Fibroblast of skin of left quadriceps (primary cell): ENCODE measurements at places on chromosomes 1 and 21.
A peak's percentile ranks its signal among the peaks of the same experiment; 100 is the strongest.

GRCh38 chr1:151868486-151868885 is 15.0 kb upstream of the THEM5 start:
- no peak for DNase-seq

DNA sequence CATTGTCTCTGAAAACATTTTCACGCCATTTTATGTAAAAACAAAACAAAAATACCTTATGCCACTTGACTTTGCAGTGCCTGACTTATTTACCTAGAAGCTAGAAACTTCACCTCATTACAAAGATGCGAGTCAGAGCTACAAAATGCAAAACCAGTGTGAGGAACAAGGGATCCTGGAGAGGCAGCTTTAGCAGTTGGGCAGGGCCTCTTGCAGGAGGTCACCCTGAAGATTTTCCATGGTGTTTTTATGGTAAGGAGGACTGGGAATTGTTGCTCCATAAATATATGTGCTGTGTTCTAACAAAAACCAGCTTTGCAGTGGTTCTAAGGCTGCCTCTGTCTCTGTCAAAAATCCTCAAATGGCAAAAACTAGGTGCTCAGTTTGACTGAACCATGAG is 36.4 kb upstream of the TARBP1 start:
- no peak for DNase-seq

GRCh38 chr1:4000811-4001251 is 100.8 kb upstream of the C1orf174 start:
- DNase-seq, result no peak

DNA sequence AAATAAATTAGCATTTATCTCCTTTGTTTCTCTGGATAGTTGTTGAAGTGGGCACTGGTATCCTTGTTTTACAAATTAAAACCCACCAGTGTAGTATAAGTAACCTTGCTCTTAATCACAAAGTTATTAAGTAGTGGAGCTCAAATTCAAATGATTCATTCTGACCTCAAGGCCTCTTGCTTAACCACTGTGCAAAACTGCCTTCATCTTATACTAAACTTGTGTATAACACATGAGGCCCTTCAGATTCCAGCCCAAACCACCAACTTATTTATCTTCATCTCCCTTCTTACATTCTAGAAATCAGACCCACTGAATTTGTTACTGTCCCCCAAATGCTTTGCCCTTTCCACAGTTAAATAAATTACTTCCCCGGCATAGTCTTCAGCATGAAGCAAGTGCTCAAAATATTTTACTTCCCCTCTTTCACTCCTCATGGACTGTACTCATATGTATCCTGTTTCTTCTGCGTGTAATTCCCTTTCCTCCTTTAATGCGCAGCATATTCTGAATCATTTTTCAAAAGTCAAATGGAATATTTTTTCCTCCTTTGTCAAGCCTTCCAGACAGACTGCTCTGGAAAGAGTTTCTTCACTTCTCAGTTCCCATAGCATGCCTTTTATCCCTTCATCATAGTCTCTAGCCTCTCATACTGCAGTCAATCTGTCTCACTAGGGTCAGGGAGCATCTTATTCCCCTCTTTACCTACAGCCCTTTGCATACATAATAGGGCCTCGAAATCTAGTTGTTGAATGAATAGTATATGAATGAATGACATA is 19.0 kb upstream of the DNASE2B start:
- peak; percentile 61 for DNase-seq

- no peak for DNase-seq
Measured at GRCh38 chr21:15894596-15894995, 164.8 kb downstream of the USP25 start.

GRCh38 chr1:226603858-226604559 is 55.4 kb downstream of the STUM start:
- no peak for DNase-seq

GRCh38 chr1:226210571-226211176 is 12.8 kb upstream of the MIXL1 start:
- no peak for DNase-seq

- no peak for DNase-seq
Measured at GRCh38 chr1:27879374-27880082, 7.2 kb downstream of the THEMIS2 start.

- no peak for DNase-seq
Measured at GRCh38 chr1:18929686-18930085, 26.8 kb downstream of the IFFO2 start.

- no peak for DNase-seq
Measured at GRCh38 chr1:40857737-40858136, 4.4 kb downstream of the CITED4 start.

GRCh38 chr1:11331036-11331944 is 58.3 kb downstream of the UBIAD1 start:
- no peak for DNase-seq

- no peak for DNase-seq
Measured at GRCh38 chr1:119593805-119594204, 54.3 kb downstream of the ZNF697 start.

DNA sequence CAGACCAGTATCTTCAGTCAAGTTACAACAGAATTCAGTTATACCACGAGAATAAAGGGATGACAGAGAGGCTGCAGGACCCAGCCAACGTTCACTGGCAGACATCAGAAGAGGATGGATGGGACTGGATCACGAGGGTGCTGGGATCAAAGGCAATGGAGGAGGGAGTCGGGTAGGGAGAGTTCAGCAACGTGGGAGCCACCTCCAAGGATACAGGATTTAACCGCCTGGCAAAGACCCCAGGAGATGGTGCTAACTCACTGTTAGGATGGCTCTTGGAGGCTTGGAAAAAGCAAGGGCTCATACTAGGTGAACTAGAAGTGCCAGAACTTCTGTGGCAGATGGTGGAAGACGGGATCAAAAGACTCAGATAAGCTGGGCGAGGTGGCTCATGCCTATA is 99.1 kb upstream of the DISP3 start:
- DNase-seq, result no peak

DNA sequence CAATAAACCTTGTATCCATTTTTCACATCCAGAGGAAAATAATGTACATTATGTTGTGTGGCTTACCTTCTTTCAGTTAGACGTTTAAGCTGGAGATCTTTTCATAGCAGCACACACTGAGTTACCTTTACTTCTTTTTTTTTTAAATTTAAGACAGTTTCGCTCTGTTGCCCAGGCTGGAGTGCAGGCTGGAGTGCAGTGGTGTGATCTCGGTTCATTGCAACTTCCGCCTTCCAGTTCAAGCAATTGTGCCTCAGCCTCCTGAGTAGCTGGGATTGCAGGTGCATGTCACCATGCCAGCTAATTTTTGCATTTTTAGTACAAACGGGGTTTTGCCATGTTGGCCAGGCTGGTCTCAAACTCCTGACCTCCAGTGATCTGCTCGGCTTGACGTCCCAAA is 7.4 kb upstream of the CAMTA1 start:
- DNase-seq, result no peak

DNA sequence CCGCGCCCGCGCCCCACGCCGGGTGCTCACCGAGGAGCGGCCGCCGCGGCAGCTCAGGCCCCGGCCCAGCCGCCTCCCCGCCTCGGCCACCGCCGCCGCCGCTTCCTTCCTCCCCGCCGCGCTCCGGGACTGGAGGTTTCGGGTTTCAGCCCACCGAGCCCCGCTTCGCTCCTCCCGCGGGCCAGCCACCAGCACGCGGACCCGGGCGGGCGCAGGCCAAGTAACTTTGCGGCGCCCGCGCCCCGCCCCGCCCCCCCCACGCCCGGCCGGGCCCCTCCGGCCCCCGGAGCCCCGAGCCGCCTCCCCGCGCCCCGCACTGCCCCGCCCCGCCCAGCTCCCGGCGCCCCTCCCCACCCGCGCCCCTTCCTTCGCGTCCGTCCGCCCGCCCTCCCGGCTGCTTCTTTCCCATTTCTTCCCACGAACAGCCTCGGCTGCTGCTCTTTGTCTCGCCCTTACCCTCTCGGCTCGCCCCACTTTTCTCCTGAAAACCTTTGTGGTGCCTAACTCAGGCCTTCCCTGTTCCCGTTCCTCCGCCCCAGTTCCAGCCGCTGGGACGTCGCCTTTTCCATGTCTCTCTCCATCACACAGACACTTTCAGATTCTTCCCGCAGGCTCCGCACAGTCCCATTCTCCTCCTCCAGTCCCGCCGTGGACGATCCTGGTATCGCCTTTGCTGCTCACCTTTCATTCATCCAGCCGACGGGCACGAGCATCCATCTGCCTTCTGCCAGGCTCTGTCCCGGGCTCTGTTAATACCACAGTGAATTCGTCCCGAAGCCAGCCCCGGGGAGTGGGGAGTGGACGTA is at the start of gene GPR161:
Gene GPR161, minus strand, starts transcription at position 222 of the 806 bp plus-strand sequence. CDS start 32,080 bp downstream, outside the sequence.
- DNase-seq, result peak; percentile 22

GRCh38 chr1:108880850-108881249 is 4.1 kb downstream of the GPSM2 start:
- no peak for DNase-seq

GRCh38 chr21:37742532-37742931 is 173.7 kb downstream of the KCNJ6 start:
- DNase-seq, result no peak

DNA sequence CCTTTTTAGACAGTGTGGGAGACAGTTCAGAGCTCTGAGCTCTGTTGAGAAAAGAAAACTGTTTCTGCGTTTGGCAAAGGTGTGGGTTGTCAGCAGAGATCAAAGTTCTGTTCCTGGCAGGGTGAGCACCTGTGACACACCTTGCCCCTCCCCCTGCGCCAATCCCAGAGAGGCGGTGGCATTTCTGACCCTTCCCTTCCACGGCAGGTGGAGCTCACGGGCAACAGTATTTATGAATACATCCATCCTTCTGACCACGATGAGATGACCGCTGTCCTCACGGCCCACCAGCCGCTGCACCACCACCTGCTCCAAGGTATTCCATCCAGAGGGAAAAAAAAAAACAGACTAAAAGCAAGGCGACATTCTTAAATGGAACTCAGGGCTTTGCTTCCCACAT is 20.7 kb downstream of the SIM2 start:
- DNase-seq, result no peak

GRCh38 chr1:88698764-88699163 is 14.7 kb downstream of the PKN2 start:
- DNase-seq, result no peak

GRCh38 chr1:202362212-202362611 is 13.7 kb downstream of the PPP1R12B start:
- no peak for DNase-seq

DNA sequence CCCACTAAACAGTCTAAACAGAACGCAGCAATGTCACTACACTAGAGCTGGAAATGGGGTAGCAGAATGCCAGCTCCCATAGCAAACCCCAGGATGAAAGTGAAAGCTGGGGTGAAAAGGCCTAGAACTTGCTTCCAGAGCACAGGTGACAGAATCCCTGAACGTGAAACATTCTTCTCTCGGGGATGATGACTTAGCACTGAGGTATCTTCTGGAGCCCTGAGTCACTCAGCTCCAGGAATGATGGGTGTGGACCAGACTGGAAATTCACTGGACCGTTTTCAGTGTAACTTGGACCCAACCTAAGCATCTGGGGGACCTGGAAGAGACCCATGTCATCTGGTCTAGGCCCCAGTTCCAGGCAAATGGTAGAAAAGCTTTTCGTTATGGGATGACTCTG is 108.9 kb downstream of the CDC7 start:
- DNase-seq, result peak; percentile 36

DNA sequence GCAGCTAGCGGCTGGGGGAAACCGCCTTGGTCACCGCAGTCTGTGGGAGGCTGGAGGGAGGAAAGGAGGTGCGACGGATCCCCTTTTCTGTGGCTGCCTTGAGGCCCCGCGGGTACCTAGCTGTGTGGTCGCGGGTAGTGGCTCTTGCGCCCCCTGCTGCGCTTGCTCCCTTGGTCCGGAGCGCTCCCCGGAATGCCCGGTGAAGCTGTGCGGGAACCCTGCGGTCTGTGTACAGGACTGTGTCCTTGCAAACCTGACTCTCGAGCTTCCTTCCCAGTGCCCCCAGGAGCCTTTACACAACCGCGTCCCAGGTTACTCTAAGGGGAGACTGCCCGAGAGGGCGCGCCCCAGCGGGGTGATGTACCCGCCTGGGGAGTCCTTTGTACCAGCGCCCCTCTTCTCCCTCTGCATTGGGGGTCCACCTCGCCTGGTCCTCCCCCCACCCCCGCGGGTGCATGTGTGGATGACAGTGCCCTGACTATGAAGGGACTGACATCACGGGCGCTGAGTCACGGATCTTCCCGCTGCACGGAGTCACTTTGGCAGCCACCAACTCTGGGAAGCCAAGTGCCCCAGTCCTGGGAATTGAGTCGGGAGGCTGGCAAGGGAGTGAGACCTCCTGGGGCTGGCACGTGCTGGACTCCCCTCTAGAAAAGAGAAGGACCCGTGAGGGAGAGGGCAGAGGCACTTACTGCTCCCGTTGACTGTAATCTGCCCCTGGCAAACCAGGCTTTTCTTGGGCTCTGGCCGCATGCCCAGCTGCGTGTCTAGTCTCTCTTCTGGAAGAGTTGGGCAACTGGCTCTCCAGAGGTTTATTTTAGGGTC is 816 bp downstream of the IL6R start:
- no peak for DNase-seq

GRCh38 chr1:162218975-162219374 is 149.5 kb downstream of the NOS1AP start:
- no peak for DNase-seq

- DNase-seq, result no peak
Measured at GRCh38 chr1:3992103-3992556, 92.1 kb upstream of the C1orf174 start.

DNA sequence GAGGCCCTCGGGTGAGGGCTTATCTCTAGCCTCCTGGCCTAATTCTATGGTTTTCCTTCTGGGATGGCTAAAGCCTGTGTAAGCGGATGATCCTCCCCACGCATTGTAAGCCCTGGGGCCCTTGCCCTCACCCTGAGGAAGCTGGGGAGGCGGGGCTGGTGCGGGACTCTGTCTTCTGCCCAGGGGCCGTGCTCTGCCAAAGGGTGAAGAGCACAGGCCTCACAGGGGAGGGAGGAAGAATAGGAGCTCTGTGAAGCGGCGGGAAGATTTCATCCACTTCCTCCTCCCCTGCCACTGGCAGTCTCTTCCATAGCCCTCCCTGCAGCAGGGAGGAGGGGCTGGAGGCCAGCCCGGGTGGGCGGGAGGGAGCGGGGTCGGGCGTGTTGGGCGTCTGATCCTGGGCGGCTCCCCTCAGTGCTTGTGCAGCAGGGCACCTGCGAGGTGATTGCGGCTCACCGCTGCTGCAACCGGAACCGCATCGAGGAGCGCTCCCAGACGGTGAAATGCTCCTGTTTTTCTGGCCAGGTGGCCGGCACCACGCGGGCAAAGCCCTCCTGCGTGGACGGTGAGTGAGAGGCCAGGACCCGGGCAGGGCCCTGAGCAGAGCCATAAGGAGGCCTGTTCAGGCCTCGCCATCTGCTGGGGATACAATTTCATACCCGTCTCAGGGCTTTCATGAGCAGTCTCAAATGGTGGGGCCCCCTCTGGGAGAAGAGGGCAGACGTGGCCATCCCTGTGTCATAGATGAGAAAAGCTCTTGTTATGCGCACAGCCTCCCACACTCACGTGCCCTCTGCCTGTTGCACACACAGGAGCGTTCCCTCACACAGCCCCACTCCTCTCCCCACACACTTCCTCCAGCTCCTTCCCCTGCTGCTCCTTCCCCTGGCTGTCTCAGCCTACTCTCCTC is 7.7 kb upstream of the PPM1J start:
- no peak for DNase-seq

DNA sequence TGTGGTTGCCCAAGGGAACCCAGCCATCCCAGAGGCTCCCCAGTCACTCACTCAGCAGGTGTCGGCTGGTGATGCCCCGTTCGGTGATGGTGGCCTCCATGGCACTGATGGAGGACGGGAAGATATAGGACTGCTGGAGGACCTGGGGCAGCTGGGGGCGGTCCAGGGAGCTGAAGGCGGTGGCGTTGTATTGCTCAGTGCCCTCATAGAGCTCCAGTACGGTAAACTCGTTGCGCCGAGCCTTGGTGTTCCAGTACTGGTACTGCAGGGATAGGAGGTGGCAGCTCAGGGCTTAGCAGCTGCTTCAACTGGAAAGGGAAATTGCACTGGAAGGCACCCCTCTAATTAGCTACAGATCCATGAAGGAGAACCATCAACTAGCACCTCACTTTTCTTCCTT is 12.5 kb upstream of the UBR4 start:
- DNase-seq, result no peak

- no peak for DNase-seq
Measured at GRCh38 chr21:37128076-37128475, 55.0 kb downstream of the TTC3 start.
